Cerebellum (tissue), 4 donors: ENCODE measurements at places on chromosomes 12 and 14. TPM values are rescaled to one million over a fixed set of nuclear protein-coding genes. Genes with fewer than 3 reads are reported as not detected.
A peak's percentile ranks its signal among the peaks of the same experiment; 100 is the strongest.

- DNase-seq = no peak
Observed at GRCh38 chr12:7374423-7375144, 69.4 kb downstream of the CD163L1 start.

DNA sequence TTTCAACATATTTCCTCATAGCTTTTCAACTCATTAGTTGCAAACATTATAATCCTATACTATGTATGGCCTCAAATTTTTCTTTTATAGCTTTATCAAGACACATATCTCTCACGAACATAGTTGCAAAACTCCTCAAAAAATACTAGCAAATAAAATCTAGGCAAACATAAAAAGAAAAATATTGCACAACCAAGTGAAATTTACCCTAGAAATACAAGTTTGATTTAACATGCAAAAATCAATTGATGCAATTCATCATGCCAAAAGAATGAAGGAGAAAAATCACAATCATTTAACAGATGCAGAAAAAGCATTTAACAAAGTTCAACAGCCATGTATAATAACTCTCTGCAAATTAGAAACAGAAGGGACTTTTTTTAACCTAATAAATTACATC is 33.3 kb upstream of the KCNH5 start:
- no peak for DNase-seq

GRCh38 chr12:97148941-97149559 is 242.0 kb downstream of the NEDD1 start:
- no peak for DNase-seq

NRDE2 gene
- 18.1 TPM for total RNA-seq

TUNAR gene
- total RNA-seq = 7.3 TPM

GRCh38 chr14:74804219-74804825 is 41.2 kb downstream of the YLPM1 start:
- peak; percentile 17 for DNase-seq

- DNase-seq = no peak
Observed at GRCh38 chr12:66072566-66072965, 58.0 kb downstream of the LLPH start.

GRCh38 chr14:28704153-28704552 is 62.4 kb upstream of the FOXG1 start:
- no peak for DNase-seq

DNA sequence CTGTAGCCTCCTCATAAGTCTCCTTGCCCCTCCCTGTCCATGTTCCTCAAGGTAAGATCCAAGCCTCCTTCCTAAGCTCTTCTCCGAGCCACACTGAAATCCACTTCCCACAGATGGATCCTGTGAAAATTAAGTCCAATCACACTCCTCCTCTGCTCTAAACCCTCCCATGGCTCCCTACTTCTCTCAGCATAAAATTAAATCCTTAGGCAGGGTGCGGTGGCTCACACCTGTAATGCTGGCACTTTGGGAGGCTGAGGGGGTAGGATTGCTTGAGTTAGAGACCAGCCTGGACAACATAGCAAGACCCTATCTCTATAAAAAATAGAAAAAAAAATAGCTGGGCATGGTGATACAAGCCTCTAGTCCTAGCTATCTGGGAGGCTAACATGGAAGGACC is 2.3 kb downstream of the PHETA1 start:
- no peak for DNase-seq

DNA sequence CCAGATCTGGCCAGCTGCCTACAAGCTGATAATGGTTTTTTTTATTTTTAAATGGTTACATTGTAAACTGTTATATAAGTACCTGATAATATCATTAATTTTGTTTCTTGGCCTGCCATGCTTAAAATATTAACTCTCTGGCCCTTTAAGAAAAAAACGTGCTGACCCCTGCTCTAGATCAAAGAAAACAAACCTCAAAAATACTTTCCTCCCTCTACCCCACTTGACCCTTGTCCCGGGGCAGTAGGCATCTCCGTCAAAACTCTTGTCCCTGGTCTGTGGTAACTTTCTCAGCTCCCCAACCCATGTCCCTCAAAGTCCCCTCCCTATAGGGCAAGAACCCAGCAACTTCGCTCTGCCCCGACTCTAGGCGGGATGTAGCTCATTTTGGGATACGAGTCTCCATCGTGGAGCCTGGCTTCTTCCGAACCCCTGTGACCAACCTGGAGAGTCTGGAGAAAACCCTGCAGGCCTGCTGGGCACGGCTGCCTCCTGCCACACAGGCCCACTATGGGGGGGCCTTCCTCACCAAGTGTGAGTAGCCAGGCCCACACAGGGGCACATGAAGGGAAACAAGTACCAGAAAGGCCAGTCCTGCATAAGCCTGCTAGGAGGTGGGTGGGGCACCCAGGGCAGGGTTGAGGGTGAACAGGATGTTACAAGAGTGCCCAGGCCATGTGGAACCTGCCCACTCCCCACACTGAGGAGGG is 3.5 kb downstream of the RDH5 start:
- no peak for DNase-seq

DNA sequence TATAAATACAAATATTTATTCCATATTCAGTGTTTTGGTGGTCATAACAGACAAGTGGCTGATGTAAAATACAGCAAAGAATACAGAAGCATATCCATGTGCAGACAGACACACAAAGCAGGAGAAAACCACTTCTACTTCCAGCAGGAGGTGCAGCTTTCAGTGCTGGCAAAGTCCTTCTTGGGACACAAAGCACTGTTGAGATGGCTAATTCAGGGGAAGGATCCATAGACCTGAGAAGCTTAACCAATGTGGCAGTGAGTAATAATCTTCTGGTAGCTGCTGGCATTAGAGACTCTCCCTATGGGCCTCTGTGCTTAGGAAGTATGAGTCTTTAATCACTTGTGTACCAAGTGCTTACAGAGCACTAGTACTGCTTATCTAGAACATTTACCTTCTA is 26.8 kb downstream of the AMN1 start:
- no peak for DNase-seq

CBLN3 gene
- total RNA-seq = 0.91 TPM

DNA sequence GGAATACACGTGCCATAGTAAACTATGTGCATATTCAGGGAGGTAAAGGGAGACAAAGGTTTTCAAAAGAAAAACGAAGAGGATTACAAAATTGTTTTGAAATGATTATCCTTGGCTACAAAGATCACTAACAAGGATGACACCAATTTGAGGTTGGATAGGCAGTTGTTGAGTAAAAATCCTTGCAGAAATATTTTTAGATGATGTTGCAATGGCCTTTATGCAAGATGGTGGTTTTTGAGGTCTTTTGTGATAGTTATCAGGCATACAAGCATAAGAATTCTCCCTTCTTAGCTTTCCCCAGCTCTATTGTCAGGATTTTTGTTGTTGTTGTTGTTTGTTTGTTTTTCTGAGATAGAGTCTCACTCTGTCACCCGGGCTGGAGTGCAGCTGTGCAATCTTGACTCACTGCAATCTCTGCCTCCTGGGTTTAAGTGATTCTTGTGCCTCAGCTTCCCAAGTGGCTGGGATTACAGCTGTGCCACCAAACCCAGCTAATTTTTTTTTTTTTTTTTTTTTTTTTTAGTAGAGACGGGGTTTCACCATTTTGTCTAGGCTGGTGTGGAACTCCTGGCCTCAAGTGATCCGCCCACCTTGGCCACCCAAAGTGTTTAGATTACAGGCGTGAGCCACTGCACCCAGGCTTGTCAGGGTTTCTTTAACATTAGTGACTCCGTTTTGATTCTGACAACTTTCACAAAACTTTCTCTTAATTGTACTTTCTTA is 7.8 kb downstream of the RNASE1 start:
- DNase-seq = no peak

INSM2 gene
- 9.6 TPM for total RNA-seq

TMEM253 gene
- total RNA-seq = not detected

- no peak for DNase-seq
Observed at GRCh38 chr14:34538871-34539406, 562 bp downstream of the EAPP start.

VRTN gene
- not detected for total RNA-seq

GRCh38 chr14:51605575-51605974 is 46.1 kb upstream of the FRMD6 start:
- DNase-seq = no peak

GRIP1 gene
- total RNA-seq = 58.6 TPM

GUCY2C gene
- total RNA-seq = 0.09 TPM

C12orf76 gene
- 48.5 TPM for total RNA-seq

GRCh38 chr12:49824895-49825294 is 3.3 kb downstream of the NCKAP5L start:
- DNase-seq = no peak

PLEKHG3 gene
- total RNA-seq = 5.9 TPM

GRCh38 chr12:113240395-113240794 is 19.1 kb downstream of the TPCN1 start:
- DNase-seq = no peak

CLEC12A gene
- total RNA-seq = not detected

DNA sequence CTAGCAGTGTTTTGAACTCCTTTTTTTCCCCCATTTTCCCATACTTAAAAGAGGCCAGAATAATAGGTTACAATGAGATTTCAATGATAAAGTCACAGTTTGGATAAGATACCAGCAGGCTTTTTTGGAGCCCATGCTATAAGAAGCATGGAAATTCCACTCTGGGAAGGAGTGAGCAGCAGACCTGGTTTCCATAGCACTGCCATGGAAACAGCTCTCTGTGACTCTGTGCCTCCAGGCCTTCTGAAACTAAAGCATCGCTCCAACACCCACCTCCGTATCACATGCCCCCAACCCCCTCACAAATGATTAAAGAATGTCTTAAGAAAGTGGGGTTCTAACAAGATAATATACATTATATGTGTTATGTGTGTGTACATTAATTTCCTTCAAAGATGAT is 165.0 kb downstream of the GRIN2B start:
- DNase-seq = no peak

DHRS7 gene
- total RNA-seq = 48.2 TPM

- no peak for DNase-seq
Observed at GRCh38 chr14:70555890-70556289, 21.1 kb upstream of the ADAM20 start.

DNA sequence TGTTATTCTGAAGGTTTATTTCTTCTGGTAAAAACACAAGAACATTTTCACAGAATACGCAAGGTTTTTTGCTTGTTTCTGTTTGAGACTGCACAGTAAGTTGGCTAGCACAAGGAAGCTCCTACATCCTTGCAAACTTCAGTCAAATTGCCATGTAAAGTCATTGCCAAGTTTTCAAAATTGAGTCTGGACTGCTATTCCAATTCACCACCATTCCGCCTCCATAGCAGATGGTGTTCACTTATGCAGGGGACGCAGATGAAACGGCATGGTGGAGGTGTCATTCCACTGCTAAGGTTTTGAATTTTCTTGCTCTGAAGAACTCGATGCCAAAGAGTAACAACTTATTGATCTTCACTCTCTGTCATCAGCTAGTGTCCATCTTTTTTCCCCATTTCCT is 303.9 kb upstream of the SYT1 start:
- no peak for DNase-seq

UTP20 gene
- total RNA-seq = 18.5 TPM

MYF6 gene
- 0.64 TPM for total RNA-seq

DNA sequence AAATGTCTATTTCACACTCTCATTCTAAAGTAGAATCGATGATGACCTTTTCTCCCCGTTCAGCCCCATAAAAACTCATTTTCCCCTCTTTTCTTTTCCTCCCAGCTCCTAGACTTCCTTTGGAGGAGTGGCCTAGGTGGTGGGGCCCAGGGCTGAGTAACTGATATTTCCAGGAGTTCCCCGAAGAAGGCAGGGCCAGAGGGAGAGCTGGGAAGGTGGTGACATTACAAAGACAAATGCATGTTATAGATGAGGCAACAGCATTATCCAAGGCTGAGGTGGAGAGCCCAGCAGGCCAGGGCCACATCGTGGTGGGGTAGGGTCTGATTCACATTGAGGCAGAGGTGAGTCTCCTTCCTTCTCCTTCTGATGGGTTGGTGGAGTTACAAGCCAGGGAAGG is 22.2 kb upstream of the HDAC7 start:
- DNase-seq = no peak

GRCh38 chr12:122104844-122105243 is 26.3 kb downstream of the MLXIP start:
- DNase-seq = no peak

- no peak for DNase-seq
Observed at GRCh38 chr12:57630891-57631433, 2.0 kb downstream of the B4GALNT1 start.

KCNK13 gene
- 0.82 TPM for total RNA-seq

TSHR gene
- 1.5 TPM for total RNA-seq

- no peak for DNase-seq
Observed at GRCh38 chr12:29270446-29270845, 110.5 kb downstream of the ERGIC2 start.

C12orf50 gene
- 0.36 TPM for total RNA-seq

GRCh38 chr12:31460024-31460423 is 130.9 kb downstream of the DENND5B start:
- DNase-seq = no peak

- DNase-seq = no peak
Observed at GRCh38 chr14:26820572-26820971, 222.7 kb upstream of the NOVA1 start.

- no peak for DNase-seq
Observed at GRCh38 chr14:22656226-22656625, 12.1 kb upstream of the OR6J1 start.
